ENCODE measurements at places on chromosomes 7 and 10.

DNA sequence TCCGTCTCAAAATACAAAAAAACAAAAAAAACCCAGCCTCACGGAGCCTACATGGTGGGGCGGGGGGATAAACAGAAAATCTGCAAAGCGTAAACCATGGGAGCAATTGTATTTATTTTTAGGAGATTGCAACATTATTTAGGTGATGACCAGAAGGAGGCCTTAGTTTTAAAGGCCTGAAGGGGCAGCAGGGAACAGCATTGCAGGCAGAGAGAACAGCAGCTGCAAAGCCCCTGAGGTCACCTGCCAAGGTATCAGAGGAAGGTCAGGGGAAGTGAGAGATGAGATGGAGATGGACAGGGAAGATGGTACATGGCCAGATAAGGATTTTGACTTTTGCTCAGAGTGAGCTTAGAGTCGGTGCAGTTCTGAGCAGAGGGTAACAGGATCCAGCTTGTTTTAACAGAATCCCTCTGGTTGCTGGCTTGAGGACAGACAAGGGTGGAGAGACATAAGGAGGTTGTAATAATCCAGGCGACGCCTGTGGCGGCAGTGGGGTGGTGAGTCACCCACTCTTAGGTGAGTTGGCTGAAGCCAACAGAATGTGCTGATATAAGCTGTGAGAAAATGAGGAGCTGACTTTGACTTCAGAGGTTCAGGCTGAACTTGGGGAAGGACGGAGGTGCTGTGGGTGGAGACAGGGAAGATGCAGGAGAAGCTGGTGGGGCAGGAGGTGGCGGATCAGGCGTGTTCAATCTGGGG lies 82.3 kb upstream of the GTF2I start:
- H3K27ac ChIP-seq, result no peak overlapping the region
- no peak overlapping the region for H3K4me3 ChIP-seq

DNA sequence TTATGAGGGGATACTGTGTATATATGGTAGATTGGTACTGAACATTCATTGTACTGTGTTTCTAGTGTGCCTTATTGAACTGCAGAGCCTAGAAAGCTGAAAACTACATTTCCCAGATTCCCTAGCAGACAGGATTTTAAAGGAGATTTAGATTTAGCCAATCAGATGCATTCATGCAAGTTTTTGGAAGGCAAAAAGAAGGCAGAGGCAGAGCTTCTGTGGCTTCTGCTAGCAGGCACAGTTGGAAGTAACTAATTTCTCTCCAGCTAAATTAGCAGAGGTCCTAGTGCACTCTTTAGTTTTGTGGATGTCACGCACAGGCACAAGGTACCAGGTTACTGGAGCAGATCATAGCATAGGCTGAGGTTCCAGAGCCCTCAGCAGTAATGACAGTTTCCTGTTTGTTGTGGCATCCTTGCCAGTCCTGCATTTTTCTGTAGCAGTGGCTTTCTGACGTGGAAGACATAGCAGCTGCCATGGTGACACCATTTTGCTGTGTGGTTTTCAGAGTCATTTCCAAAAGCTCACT lies 83.7 kb upstream of the CCDC71L start:
- H3K27ac ChIP-seq, result no peak overlapping the region
- H3K27me3 ChIP-seq, result no peaks in the 10 kb centered on the region

DNA sequence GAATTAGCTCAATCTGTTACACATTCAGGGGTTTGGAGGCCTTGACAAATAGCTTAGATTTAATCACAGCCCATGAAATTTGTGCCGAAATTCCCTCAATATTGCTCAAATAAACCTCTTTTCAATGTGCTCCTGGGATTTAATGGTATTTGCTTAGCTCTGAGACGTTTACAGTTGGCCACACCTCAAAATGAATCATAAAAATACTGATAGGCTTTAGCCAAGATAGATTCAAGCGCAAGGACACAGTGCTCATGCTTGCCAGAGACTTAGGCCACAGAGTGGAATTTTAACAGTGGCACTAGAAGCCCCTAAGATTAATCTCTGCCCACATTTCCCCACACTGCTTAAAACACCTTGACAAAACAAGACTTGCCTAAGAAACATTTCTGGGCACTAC lies 2.3 kb upstream of the SEMA3C start:
- DNase-seq, result no peak
- no peaks in the 10 kb centered on the region for H3K27me3 ChIP-seq
- H3K4me1 ChIP-seq, result peaks cover 8% of the 10 kb centered on the region

GRCh38 chr7:29099896-29100847 lies 46.2 kb downstream of the CPVL start:
- no peak for DNase-seq
- H3K27me3 ChIP-seq, result no peaks in the 10 kb centered on the region
- no peaks in the 10 kb centered on the region for H3K36me3 ChIP-seq
- no peak overlapping the region for H3K27ac ChIP-seq
- peaks cover 6% of the 10 kb centered on the region for H3K4me1 ChIP-seq
- no peak overlapping the region for H3K4me3 ChIP-seq

DNA sequence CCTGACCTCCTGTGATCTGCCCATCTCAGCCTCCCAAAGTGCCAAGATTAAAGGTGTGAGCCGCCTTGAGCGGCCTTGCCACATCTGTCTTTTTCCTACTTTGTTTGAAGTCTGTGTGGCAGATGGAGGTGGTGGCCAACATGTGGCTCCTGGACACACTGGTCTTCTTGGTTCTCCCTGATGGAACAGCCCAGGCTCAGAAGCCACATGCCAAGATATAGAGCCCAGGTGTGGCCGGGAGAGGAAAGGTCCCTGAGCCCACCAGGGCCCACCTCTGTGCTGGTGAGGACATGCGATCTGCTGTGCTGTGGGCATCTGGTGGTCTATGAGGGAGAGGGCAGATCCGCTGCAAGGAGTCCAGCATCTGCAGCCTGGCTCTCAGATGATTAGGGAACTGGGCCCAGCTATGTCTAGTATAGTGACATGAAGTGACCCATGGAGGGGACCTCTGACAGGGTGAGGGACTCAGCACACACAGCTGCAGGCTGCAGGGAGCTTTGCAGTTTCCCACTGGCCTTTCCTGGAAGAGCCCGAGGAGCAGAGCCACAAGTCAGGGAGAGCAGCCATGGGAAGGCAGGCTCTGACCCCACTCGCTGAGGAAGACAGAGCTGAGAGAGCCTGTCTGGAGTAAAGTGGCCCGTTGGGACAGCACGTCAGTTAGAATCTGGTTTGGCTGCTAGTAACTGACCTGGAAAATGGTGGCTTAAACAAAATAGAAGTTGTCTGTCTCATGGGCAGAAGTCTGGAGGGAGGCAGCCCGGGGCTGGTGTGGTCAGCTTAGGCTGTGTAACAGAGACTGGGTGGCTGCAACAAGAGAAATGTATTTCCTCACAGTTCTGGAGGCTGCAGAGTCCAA lies 25.9 kb downstream of the ADCY1 start:
- no peak overlapping the region for H3K27ac ChIP-seq
- no peaks in the 10 kb centered on the region for H3K27me3 ChIP-seq
- H3K4me3 ChIP-seq, result no peak overlapping the region
- H3K36me3 ChIP-seq, result no peaks in the 10 kb centered on the region
- no peak for DNase-seq

DNA sequence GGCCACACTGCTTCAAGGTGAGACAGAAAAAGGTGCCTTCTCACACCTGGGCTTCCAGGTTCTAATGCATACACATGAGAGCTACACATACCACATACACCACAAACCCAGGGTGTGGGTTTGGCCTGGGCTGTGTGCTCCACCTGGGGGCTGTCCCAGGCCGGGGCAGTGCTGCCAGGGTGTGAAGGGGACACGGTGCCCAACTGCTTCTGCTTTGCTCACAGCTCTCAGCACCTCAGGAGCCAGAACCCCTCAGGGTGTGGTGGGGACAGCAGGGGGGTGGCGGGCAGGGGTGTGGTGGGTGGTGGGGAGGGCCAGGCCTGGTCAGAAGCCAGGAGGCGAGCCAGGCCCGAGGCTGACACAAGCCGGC lies 51.1 kb downstream of the TMEM209 start:
- H3K4me1 ChIP-seq, result no peaks in the 10 kb centered on the region
- no peak overlapping the region for H3K27ac ChIP-seq
- H3K4me3 ChIP-seq, result no peak overlapping the region
- no peak for DNase-seq
- peaks cover 7% of the 10 kb centered on the region for H3K36me3 ChIP-seq

DNA sequence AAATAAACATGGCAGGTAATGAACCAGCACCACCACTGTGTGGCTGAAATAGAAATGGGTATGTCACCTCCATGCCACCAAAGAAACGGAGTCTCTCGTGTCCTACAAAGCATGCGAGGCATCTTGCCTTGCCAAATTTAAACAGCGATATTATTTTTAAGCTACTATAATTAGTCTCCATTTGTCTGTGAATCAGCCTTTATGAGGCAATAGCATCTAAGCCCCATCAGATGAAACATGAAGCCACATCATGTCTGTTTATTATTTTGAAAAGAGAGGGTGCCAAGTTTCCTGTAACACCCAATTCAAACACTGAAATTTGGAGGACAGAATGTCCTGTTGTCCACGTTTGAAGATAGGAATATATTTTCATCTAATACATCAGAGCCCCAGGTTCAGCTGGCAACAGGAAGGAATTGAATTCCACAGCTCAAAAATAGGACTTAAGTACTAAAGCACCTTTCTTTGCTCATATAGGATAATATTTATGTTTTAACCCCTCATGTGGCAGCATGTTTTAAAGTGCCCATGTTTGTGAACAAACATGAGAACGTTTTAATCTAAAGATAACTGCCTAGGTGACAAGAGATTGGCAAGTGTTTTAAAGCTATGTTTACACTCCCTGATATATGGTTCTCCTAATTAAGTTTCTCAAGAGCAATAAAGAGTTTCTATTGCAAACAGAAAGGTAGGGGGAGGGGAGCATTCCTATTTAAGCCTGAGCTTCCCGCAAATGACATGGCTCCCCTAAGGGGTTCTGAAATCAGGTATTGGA lies 86.8 kb downstream of the SORBS1 start:
- DNase-seq, result peak; percentile 58
- H3K27ac ChIP-seq, result peak overlapping the region; percentile 91
- no peak overlapping the region for H3K4me3 ChIP-seq
- no peaks in the 10 kb centered on the region for H3K36me3 ChIP-seq
- H3K27me3 ChIP-seq, result no peaks in the 10 kb centered on the region
- H3K4me1 ChIP-seq, result peaks cover 93% of the 10 kb centered on the region
